ENCODE measurements at places on chromosomes 2 and 18.

DNA sequence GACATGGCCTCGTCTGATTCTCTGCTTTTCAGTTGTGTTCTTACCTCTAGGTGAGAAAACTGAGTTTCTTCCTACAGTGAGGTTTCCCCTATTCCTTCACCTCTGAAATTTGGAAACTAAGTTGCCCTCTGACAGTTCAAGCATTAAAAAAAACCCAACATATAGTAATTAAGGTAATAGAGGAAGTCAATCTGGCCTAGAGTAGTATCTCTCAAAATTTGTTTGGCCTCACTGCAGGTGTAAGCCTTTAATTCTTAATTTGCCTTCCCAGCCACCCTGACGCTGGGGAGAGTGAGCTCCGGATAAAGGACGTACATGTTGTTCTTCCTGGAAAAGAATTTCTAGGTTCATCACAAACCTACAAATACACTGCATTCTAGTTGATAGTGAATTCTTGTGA lies 1.4 kb downstream of the CAD start:
- no peak for DNase-seq

- peak; percentile 56 for DNase-seq
These were observed 58.5 kb upstream of the COPS8 start for GRCh38 chr2:237026981-237027711.

- no peak for DNase-seq
These were observed 1620.0 kb downstream of the SUCLG1 start for GRCh38 chr2:82839036-82839435.

DNA sequence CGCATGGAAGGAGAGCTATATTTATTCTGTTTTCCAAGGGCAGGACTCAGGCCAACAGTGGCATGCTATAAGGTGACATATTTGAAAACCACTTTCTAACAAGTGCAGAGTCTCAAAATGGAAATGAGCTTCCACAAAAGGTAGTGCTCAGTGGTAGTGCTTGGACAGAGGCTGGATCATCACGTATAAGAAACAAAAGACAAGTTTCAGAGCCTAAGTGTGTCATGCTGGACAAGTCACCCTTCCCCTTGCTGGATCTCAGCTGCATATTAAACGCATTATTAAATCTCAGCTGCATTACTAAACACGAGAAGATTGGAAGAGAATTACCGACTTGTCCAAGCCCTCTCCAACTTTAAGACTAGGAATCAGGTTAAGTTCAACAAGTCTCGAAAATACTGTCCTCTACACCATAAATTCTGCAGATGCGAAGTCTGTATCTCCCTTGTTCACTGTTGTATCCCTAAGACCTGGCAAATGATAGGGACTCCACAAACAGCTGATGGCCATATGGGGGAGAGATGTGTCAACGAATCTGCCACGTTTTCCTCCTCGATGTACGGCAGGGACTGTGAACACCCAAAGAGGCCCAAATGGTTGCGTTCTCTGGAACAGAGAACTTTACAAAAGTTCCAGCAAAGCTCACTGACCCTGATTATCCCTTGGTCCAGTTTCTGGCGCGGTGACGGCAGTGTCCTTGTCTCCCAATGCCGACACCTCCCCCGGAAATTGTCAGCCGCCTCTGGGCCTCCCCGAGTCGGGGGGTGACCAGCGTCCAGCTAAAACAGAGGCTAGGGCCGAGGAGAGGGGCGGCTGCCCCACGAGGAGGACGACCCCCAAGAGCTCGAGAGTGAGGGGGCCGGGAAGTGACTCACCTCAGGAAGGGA lies 611 bp downstream of the NOL10 start:
- DNase-seq, result no peak

GRCh38 chr2:69477627-69478026 lies 40.4 kb upstream of the NFU1 start:
- DNase-seq, result no peak

DNA sequence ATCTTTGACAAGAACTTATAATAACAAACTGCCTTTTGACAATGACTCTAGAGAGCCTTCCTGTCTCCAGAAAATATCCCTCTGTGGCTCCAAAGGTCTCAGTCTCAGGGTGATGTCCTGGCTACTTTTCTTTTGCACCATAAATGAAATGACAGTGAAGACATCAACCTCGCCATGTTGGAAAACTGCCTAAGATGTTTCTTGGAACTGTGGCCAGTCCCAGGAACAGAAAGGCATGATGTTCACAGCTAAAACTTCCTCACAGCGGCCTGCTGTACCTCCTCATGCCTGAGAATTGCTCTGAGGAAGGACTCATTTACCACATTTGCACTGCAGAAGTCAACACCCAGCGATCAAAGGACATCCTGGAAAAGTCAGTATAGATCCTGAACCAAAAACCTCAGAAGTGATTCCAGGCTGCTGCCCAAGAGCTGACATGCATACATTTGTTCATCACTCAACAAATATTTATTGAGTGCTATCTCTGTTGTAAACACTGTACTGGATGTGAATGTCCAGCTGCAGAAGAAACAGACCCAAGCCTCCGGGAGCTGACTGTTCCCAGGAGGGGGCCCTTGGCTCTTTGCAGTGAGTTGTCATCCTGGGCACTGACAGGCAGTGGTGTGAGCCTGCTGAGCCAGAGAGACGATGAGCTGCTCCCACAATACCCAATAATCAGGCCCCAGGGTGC lies 64.3 kb upstream of the ACSL3 start:
- DNase-seq, result no peak

DNA sequence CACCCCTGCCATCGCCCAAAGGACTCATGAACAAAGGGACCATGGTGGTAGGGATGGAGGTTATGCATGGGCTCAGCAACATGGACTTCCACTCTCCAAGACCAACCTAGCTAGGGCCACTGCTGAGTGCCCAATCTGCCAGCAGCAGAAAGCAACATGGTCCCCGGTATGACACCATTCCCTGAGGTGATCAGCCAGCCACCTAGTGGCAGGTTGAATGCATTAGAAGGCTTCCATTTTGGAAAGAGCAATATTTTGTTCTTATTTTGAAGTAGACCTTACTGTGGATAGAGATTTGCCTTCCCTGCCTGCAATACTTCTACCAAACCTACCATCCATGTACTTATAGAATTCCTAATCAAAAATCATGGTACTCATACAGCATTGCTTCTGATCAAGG lies 99.8 kb downstream of the METTL4 start:
- DNase-seq, result no peak
